ENCODE measurements at places on chromosomes 7 and 10.

DNA sequence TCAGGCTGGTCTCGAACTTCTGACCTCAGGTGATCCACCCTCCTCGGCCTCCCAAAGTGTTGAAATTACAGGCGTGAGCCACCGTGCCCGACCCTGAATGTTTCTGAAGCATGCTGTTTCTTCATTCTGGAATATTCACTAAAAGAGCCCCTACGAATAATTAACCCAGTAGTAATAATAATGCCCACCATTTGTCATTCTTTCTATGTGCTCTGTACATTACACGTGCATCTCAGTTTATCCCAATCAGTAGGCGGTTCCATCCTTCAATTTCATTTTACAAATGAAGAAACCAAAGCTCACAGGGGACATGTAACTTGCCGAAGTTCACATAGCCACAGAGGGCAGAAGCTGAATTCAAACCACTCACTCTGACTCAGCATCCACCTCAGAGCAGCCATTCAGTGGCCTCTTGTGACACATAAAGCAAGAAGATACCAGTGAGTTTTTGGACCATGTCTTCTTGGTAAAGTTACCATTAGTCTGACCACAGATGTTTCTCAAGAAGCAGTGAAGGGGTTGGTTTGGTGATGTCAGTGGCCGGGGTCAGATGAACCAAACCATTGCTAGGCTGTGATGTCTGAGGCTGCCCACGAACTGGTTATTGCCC is 71.9 kb upstream of the DUSP5 start:
- DNase-seq, result no peak

GRCh38 chr7:84513061-84513460 is 318.5 kb upstream of the SEMA3A start:
- no peak for DNase-seq

DNA sequence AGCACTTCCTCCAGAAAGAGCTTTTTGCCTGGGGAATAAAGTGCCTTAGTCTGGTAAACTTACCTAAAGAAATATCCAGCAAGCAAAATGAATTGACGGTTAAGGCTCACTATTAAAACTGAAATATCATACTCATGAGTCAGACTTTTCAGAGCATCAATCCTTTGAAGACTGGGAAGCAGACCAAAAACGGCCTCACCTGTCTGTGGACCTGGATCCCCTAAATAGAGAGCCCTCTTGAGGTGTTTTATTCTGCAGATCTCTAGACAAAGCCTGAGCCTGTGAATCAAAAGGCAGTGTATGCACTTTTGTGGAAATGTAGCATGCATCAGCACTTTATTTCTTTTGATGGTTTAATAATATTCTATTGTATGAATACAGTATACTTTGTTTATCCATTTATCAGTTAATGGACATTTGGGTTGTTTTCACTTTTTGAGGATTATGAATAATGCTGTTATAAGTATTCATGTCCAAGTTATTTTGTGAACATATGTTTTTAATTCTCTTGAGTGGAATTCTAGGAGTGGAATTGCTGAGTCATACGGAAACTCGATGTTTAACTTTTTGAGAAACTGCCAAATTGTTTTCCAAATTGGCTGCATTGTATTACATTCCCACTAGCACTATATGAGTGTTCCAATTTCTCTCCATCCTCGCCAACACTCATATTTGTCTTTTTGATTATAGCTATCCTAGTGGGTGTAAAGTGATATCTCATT is 449.0 kb upstream of the IGFBP3 start:
- no peak for DNase-seq

- peak; percentile 66 for DNase-seq
These were observed 209.4 kb upstream of the KLF14 start for GRCh38 chr7:130943336-130943901.

- DNase-seq, result no peak
These were observed at the start of gene SLC16A12 for GRCh38 chr10:89535171-89536012. Gene SLC16A12, minus strand, starts transcription at chr10:89535594. Its CDS starts 73,016 bp downstream, at chr10:89462578.

DNA sequence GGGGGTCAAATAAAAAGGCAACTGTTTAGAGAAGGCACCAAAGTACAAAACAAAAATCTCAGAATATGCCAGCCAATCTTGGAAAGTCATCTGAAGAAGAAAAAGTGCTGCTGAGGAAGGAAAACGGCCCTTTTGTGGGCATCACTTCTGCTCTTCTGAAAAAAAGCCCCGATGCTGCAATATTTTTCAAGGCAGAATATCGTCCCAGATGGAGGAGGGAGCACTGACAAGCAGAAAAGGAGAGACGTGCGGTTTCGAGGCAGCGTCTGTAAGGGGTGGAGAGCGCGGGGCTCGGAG is 959 bp upstream of the ATRNL1 start:
- DNase-seq, result no peak

DNA sequence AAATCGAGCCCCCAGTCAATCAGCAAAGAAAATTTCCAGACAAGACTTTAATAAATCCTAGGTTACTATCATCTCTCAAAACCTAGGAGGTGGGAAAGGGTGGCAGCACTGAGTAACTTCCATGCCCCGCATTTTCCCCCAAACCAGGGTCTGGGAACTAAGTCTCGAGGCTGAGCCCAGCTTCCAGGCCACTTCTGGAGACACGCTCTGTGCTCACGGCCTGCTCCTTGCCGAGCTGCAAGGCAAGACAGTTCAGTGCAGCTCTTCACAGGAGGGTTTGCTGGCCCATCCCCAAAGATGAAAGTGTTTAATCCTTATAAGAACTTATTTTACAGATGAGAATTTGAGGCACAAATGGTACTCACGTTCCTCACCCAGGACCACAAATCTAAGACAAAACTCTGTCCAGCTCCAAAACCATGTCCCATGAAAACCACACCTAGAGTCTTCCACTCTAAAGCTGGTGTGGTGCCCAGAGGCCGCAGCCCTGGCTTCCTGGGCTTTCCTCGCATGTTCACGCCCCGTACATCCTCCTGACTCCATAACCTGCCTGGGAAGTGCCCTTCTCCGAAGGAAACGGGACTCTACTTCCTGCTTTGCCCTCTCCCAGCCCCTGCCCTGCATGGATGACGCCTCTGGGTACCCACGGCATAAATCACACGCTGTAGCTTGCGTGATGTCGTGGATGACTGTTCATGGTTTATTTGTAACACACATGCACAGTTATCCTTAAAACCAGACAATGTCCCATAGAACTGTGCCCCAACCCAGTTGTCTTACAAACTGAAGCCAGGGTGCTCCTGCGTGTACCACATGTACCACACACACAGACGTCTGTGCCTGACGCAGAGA is 201.2 kb downstream of the DIP2C start:
- DNase-seq, result no peak

DNA sequence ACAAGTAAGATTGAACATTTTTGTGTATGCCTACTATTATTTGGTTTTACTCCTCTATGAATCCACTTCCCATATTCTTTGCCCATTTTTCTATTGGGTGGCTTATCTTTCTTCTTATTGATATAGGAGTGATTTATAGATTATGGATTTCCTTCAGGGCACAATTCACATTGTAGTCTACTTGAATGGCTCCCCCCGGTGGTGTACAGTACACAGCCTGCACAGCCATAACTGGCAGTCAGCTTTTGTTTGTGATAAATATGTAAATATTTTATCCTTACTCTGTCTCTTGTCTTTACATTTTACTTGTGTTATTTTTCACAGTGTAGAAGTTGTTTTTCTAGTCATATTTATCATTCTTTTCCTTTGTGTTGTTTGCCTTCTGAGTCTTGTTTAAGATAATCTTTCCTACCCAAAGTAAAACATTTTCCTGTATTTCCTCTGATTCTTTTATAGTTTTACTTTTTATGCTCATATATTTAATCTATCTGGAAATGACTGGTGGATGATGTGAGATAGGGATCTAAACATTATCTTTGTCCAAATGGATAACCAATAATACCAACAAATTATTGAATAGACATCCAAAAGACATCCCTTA is 23.9 kb upstream of the CALD1 start:
- peak; percentile 11 for DNase-seq

Data from stimulated activated naive CD4-positive, alpha-beta T cell (primary cell).